ENCODE measurements at places on chromosomes 16 and 17. TPM values are rescaled to one million over a fixed set of nuclear protein-coding genes. Genes with fewer than 3 reads are reported as not detected.

ABCA8 gene
- total RNA-seq, result not detected

CHAD gene
- total RNA-seq, result not detected

DNA sequence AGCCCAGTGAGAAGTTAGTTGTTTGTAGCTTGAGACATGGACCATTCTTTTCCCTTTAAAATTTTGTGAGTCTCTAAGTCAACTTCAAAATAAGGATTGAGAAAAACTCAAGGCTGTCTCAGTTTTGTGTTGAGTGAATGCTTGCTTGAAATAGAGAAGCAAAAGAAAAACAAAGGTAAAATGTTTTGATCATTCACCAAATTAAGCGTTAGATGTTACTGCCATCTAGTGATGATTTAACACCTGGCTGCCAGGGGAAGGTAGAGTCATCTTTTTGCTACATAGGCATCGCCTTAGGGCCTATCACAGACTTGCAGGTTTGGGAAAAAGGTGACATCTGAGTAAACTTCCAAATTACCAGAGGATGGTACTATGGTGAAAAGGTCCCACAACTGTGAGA lies 74.4 kb downstream of the PCTP start:
- DNase-seq, result no peak

NUPR1 gene
- not detected for total RNA-seq

DNA sequence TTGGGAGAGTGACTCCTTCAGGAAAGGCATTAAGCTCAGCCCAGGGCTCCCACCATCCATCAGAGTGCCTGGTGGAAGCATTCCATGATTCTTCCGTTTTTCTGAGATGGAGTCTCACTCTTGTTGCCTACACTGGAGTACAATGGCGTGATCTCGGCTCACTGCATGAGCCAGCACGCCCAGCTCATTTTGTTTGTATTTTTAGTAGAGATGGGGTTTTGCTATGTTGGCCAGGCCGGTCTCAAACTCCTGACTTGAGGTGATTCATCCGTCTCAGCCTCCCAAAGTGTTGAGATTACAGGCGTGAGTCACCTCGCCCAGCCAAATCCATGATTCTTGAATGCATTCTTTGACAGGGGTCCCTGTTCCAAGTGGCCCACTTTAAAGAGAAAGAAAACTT lies 23.1 kb downstream of the MIS12 start:
- DNase-seq, result no peak

PPL gene
- not detected for total RNA-seq

GRCh38 chr16:3597226-3597625 lies 14.2 kb downstream of the SLX4 start:
- DNase-seq, result no peak

DNA sequence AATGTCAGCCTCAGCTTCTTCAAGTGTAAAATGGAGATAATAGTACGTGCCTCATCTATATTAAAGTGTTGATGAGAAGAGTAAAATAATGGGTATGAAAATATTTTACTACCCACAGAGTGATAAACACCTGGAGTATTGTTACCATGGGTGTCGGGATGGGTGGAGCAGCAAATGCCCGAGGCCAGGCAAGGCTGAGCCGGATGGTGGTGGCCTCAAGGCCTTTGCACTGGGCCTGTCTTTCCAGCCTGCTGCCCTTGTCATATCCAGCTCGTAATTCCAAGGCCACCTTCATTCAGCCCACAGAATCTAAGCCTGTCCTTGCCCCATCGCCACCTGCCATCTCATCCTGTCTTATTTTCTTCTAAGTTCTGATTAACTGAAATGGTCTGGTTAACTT lies 49.4 kb downstream of the SNX29 start:
- no peak for DNase-seq
